ENCODE measurements at places on chromosomes 2 and 18.
A peak's percentile ranks its signal among the peaks of the same experiment; 100 is the strongest.

DNA sequence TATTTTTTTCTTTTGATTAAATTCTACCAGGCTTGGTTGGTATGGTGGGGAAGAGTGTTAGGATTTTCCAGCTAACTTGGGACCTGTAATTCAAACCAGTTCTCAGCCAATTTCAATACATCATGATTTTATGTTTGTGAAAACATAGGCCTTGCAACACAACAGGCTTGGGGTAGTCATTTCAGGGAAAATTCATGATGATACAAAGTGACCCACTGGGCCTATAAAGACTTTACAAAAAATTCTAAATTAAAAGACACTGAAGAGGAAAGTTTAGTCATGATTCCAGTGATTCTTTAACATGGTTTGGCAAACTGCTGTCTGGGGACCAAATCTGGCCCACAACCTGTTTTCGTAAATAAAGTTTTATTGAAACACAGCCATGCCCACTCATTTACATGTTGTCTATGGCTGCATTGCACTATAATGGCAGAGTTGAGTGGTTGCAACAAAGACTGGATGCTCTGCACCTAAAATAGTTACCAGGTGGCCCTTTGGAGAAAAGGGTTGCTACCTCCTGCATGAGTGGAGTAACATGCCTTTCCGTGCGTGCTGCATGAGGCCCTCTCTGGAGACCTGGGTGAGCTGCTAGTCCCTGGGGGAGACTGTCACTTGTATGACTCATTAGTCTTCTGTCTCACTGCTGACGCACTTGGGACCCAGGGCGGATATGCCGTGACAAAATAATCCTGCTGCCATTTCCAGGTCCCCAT, 73.6 kb downstream of the NPAS2 start:
- no peak for DNase-seq

GRCh38 chr2:109343460-109343859, 214.5 kb downstream of the SH3RF3 start:
- no peak for DNase-seq

DNA sequence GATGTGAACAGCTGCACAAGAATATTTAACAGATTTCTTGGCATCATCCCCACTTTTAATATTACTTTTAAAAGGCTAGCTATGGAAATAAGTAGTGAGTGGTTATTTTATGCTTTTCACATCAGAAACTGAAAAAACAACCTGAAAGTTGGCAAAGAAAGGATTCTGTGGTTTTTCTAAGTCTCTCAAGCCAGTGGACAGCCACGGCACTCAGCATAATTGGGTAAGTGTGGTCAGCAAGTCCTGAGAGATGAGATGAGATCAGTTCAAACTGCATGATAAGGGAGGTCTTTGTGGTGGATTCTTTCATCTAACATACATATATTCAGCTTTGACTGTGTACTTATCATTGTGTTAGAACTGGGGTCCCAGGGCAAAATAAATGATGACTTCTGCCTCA, 105.2 kb downstream of the LYPD6B start:
- no peak for DNase-seq

DNA sequence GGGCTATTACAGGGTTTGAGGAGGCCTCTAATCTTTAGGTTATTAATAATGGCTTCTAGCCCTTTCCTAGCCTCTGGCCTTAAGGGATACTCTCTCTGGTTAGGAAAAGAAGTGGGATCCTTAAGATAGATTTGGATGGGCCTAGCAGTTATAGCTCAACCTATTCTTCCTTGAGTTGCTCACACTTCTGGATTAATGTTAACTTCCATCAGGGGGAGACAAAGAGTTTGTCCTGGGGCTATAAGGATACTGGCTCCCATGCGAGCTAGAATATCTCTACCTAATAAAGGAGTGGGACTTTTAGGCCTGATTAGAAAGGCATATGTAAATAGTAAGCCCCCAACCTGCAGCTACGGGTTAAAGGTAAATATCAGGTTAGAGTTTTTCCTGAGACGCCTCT, 14.3 kb upstream of the PTH2R start:
- no peak for DNase-seq

GRCh38 chr2:226483745-226484619, 315.6 kb downstream of the IRS1 start:
- no peak for DNase-seq

GRCh38 chr2:158644139-158644538, 151.0 kb upstream of the DAPL1 start:
- DNase-seq, result no peak

DNA sequence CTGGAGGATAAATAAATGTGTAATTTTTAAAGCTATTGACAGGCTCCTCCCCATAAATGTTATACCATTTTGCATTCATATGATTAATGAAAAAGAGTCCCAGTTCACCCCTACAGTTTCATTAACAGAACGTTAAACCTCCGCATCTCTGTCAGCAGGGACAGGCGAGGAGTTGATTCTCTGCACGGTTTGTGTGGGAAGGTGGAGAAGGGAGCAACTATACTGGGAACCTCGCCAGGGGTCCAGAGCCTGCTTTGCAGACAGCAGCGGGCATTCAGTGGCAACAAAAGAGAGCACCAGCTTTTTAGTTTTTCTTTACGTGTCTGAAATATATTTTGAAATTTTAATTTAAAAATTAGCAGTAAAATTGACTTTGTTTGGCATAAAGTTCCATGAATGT, 101.4 kb downstream of the FARSB start:
- DNase-seq, result no peak

DNA sequence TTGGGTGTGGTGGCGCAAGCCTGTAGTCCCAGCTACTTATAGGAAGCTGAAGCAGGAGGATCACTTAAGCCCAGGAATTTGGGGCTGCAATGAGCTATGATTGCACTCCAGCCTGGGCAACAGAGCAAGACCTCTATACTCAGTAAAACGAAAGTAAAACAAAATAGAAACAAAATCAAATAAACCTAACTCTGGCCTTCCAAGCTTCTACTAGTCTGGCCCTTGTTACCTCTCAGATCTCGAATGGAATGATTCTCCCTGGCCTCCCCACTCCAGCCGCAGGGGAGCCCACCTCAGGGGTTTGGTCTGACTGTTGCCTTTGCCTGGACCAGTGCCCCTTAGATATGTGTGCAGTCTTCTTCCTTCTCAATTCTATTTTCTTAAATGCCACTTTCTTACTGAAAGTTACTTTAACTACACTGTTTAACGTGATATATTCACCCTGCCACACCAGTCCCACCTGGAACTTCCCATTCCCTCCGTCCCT, 160.0 kb upstream of the GCFC2 start:
- no peak for DNase-seq

DNA sequence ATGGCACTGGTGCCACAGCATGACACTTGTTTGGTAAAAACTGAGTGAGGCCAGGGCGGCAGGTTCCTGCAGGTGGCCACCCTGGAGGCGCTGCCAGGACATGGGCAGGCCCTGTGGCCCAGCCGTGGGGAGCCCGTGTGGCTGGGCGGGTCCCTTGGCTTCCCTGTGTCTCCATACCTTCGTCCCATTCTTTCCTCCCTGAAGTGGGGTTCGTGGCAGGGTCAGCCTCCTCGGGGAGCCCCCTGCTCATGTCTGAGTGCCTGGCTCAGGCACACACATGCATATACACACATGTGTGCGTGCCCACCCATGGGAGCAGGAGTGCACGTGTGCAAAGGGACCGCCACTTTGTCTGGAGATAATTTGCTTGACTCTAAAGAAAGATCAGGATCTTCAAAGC, 86.5 kb upstream of the HDAC4 start:
- no peak for DNase-seq

DNA sequence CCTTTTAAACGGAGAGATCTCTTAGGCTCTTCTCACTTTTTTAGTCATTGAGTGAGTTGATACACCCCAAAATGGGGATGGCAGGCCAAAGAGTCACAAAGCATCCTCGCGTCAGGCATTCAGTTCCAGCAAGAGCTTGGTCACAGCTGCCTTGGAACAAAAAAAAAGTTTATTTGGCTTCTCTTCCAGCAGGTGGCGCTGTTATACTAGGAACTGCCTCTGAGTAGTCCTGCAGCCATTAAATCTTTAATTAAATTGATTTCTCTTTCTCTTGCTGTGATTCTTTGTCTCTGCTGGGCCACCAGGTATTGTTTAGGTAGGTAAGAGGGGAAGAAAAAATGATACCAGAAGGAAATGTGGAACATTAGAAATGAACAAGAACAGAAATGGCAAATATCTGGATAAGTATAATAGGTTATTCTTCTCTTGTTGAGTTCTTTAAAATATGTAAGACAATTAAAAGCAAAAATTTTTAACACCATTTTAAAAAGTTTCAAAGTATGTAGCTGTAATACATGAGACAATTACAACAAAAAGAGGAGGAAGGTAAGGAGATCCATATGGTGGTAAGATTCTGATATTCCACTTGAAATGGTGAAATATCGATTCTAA, 175.1 kb downstream of the GALNT1 start:
- DNase-seq, result peak; percentile 38

DNA sequence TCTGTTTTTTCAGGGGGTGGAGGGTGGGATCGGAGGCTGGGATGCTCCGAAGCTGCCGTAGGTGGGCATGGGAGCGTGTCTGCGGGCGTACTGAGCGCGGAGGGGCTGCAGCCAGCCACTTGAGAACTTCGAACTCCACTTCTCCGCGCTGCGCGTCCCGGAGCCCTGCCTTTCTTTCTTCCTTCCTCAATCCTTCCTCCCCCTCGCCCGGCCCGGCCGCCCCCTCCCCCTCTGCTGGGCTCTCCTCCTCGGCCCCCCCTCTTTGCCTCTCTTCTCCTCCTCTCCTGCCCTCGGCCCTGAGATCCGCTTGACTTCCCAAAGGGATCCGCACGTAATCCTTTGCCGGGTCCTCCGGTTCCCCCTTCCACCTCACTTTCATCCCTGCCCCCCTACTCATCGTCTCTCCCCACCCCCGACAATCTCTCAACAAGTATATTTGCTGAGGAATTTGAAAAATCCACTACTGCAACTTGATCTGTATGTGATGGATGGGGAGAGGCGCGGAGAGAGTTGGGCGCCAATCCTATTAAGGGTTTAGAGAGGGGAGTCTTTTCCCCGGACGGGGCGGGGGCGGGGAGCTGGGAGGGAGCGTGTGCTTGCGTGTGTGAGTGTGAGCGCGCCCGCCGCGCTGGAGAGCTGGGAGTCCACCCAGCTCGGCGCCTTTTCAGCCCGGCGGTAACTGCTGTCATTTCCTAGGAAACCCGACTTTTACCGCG, 1.1 kb downstream of the GLI2 start:
- DNase-seq, result no peak

- no peak for DNase-seq
Observed at GRCh38 chr2:42076357-42077225, 28.8 kb downstream of the PKDCC start.

DNA sequence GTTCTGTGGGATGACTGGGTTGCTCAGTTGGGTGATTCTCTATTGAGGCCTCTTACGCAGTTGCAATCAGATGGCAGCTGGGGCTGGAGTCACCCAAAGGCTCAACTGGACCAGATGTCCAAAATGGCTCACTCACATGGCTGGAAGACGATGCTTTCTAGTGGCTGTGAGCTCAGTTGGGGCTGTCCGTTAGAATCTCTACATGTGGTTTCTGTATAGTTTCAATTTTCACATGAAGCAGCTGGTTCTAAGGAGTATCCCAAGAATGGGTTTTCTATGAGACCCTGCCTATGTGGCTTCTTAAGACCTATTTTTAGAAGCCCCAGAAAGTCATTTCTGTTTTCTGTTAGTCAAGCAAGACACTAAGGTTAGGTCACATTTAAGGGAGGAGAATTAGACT, 4.4 kb downstream of the XRCC5 start:
- DNase-seq, result no peak

DNA sequence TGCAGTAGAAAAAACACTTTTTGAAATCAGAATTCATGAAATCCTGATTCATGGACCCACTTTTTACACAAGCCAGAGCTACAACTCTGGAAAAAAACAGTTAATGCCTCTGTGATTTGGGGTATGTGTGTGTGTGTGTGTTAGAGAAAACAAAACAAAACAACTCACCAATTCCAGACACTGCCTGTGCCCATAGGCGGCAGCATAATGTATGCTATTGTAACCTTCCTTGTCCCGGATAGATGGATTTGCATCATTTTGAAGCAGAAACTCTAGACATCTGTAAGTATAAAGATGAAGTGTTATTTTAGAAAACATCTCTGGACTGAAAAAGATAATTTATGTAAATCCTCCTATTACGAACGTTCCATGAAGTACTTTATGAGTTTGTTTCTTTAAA, 152.0 kb upstream of the PGAP1 start:
- no peak for DNase-seq

DNA sequence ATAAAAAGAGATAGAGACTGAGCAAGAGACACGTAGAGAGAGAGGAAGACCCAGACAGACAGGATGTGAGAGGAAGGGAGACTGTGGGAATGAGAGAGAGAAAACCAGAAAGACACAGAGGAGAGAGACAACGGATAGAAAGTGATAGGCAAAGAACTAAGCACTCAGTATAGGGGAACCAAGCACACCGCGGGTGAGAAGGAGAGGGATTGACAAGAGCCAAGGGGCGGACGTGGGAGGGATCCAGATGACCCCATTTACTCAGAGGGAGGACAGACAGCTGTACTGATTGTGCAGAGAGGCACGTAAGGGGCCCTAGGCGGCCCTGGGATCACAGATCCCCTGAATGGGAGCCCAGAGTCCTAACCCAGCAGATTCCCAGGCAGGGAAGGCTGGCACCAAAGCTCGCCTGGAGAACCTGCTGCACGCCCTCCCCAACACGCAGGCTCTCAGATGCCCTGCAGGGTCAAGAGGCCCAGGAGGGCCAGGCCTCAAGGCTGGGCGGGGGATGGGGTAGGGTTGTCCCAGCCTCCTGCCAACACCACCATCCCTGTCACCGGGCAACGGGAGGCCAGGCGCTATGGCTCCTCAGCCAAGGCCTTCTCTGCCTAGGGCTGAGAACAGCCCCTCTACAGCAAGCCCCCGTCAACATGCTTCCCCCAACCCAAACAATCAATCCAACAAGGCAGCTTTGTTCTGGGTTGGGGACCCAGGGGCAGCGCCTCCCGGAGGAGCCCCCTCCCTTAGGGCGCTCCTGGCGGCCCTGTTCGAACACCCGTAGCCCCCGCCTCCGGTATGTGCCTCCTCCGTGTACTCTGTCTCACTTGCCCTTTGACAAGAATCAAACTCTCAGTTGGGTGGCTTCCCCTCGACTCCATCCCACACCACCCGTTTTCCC, 579 bp downstream of the LOXL3 start:
- DNase-seq, result no peak

DNA sequence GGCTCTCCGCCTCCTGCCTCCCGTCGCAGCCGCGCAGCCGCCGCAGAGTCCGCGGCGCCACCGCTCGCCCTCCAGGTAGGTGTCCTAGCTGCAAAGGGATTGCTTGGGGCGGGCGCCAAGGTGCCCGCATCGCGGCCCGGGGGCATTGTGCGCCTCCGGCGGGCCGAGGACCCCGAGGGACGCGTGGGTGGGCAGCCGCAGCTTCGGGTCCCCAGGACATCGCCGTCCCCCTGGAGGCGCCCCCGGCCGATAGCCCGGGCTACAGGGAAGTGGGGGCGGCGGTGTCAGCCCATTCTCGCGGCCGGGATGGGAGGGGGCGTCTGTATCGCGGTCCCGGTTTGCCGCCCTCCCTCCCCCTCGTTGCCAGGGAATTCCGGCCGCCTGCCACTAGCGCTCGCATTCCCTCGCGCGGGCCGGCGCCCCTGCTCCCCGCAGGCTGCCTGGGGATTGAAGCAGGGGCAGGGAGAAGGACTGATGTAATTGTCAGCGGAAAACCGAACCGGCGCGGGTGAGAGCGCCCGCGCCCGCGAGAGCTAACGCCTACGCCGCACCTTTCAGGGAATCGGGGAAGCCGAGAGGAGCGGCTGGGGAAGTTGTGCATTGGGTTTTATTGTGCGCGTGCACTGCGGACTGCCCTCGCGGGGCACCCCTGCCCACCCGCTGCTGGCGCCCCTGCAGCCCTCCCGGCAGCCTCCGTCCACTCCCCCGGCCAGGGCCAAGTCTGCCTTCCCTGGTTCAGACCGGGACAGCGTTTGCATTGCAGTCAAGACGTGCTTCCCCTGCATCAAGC, 483 bp downstream of the OSBPL6 start:
- DNase-seq, result no peak

Data from activated T-helper 1 cell treated with anti-CD3 and anti-CD28 coated beads, Interleukin-12 subunit alpha, Interleukin-12 subunit beta, Interleukin-2, Interleukin-4 antibody, amounts not matched to agents 30 ng/mL and 10 ng/mL and 1 ng/mL, durations not matched to agents 14 hours and 24 hours and 36 hours (primary cell).